ACHN (cell line): ENCODE measurements at places on chromosomes 7 and 10.

- DNase-seq, result no peak
These were observed 276.5 kb downstream of the HDAC9 start for GRCh38 chr7:18771834-18772566.

DNA sequence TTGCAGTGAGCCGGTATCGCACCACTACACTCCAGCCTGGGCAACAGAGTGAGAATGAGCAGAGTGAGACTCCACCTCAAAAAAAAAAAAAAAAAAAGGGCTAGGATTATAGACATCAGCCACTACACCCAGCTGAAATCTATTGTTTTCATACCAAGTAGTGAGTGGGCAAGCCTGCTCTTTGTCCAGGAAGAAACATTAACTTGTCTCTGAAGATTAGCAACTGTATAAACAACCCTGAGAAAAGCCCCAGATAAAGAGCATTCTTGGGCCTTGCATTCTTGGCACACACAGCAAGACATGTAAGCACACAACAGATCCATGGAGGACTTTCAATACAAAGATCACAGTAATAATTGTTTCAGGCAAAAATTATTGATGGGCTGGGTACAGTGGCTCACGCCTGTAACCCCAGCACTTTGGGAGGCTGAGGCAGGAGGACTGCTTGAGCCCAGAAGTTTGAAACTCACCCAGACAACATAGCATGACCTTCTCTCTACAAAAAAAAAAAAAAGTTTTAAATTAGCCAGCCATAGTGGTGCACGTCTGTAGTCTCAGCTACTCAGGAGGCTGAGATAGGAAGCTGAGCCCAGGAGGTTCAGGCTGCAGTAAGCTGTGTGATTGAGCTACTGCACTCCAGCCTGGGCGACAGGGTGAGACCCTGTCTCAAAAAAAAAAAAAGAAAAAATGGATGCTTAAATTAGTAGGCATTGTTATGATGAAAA is 4.4 kb downstream of the PSPH start:
- peak; percentile 87 for DNase-seq

DNA sequence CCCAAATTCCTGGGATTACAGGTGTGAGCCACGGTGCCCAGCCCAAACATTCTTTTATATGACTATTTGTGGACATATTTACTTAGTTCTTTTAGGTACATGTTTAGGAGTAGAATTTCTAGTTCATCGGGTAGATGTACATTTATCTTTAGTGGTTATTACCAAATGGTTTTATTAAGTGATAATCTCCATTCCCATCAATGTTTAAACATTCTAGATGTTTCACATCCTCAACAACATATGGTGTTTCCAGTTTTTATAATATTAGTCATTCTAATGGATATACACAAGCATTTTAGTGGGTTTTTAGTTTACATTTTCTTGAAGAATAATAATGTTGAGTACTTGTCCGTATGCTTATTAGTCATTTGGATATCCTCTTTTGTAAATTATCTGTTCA is 131.7 kb downstream of the RTKN2 start:
- DNase-seq, result no peak

GRCh38 chr10:43712821-43713584 is 64.3 kb upstream of the ZNF32 start:
- DNase-seq, result no peak

GRCh38 chr10:71882813-71883659 is 32.0 kb upstream of the PSAP start:
- no peak for DNase-seq

DNA sequence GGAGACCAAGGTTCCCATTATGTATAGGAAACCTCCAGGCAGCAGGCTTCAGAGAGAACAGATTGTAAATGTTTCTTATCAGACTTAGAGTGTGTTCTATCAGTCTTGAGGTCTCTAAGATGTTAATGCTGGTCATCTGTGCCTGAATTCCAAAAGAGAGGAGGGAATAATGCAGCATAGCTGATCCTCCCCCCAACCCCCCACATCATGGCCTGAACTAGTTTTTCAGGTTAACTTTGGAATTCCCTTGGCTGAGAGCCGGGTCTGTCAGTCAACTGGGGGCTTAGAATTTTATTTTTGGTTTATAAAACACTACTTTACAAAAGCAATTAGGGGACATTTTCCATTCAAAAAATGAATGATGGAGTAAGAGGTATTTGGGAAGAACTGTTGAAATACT is 184.3 kb downstream of the NEBL start:
- no peak for DNase-seq

DNA sequence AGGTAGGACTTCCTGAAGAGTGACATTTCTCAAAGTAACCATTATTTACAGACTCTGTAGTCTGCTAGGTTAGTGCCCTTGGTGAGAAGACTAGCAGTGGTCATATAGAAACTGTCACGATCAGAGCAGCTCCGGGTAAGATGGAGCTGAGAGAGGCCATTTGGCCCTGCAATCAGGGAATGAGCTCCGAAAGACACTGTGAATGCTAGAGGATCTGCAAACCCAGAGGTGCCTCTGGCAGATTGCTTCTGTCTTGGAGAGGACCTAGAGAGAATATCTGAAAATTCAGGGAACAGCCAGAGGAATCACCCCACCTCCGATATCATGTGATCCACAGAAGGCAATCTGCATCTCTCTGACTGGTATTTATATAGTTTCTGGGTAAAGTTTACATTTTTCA is 246.9 kb upstream of the KMT2E start:
- no peak for DNase-seq
